Amygdala (tissue), 56 donors: ENCODE measurements at places on chromosomes 7 and 10.

GRCh38 chr10:60387531-60387930 lies 2.1 kb downstream of the ANK3 start:
- DNase-seq: no peak

DNA sequence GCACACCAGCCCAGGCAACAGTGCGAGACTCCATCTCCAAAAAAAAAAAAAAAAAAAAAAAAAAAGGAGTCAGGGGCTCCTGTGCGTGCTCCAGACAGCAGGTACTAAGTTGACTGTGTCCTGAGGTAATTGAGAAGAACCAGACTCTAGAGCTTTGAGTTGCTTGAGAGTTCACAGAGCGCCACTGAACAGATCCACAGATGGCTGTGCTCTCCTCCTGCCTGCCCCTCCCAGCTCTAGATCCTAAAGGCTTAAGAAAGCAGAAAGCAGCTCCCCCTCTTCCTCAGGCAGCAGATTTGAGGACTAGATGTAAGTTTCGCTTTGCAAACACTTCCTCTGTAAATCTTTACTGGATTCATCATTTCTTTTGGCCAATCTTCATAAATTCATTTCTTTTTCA lies 38.7 kb downstream of the SHH start:
- no peak for DNase-seq

GRCh38 chr10:11810313-11810766 lies 12.8 kb upstream of the PROSER2 start:
- no peak for DNase-seq

- DNase-seq: no peak
Observed at GRCh38 chr7:125218076-125218475, 288.5 kb upstream of the POT1 start.

- DNase-seq: no peak
Observed at GRCh38 chr10:49309691-49310411, 10.9 kb downstream of the C10orf71 start.

- DNase-seq: no peak
Observed at GRCh38 chr10:49364051-49364450, 31.8 kb downstream of the DRGX start.

DNA sequence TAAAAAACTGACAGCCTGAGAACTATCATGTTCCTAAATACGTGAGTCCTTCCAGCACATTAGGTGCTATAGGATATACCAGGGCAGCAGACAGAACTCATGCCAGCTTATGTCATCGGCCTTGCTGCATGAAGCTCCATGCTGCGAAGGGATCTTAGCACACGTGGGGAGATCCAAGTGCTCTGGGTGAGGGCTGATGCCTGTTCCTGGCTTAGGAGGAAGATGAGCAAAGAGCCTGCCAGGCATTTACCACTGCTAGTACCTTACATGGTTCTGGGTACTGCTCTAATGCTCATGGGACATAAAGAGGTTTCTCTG lies 43.2 kb downstream of the SVIL start:
- no peak for DNase-seq
